ENCODE measurements at places on chromosomes 11 and 22.

DNA sequence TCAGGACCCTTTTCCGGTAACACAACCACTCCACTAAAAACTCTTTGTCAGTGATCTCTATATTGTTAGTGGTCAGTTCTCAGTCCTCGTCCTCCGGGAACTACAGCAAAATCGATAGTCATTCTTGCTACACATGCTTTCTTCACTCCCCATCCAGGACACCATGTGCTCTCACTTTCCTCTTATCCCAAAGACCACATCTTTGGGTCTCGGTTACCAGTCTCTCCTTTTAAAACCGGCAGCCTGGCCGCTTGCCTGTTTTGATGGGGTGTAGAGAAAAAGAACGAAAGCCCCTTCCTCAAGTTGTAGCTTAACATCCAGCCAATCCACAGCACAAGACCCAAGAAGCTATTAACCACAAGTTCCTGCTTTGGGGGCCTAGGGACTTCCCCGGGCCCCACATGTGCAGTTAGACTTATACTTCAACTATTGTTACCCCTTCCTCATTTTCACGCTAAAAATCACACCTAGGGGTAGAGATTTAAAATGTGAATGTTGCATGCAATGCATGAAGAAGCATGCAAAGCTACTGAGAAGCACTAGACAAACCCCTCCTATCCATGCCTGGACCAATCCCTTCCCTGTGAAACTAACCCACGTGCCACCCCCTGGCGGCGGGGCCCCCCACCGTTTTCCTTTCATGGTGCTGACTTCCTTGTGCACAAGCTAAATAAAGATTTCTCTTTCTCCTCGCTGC lies 1.5 kb upstream of the TOLLIP start:
- no peak for DNase-seq

GRCh38 chr11:95364324-95365295 lies 133.6 kb upstream of the SESN3 start:
- no peak for DNase-seq

GRCh38 chr11:65524741-65525545 lies at the start of gene SCYL1:
Gene SCYL1, plus strand, starts transcription at chr11:65525083. Its CDS starts 71 bp downstream, at chr11:65525154.
- DNase-seq = peak; percentile 68

DNA sequence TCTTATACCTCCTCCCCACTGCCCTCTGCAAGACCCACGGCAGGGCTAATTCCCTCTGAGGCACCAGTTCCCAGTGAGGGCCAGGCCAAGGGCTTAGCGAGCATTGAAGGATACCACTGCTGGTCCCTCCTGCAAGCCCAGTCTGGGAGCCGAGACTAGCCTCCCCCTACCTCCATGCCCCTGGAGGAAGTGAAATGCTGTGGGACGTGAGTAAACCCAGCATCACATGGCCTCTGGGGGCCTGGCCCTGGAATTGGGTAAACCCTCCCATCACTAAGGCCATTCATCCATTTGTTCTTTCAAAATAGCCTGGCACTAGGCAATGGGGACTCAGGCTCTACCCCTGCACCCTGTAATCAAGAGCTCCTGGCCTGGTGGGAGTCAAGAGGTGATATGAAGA lies 24.7 kb downstream of the ARAP1 start:
- no peak for DNase-seq

DNA sequence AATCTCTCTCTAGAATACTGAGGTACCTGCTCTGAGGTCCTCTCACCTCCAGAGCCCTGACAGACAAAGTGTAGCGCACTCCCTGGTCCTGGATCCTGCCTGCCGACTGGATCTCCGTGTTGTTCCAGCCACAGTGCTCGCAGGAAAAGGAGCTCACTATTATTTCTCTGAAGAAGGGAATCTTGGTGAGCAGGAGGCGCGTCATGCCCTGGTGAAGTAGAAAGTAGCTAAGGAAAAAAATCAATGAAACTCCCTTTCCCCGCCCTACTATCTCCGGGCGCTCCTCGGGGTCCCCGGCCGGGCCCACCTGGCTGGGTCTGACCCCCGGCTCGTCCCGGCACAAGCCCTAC lies 412 bp downstream of the ZPR1 start:
- DNase-seq = no peak

DNA sequence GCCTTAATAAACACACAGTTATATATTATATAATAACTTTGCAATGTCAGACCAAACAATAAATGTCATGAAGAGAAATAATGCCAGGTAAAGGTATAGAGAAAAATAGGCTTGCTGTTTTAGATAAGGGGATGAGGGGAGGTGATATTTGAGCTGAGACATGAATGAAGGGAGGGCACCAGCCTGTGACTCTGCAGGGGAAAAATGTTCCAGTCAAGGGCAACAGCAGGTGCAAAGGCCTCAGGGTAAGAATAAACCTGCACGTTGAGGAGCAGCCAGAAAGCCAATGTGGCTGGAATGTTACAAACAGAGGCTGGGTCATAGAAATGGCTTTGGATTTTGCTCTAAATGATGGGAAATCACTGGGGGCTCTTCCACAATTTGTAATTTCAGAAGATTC lies 519.6 kb downstream of the SOX6 start:
- DNase-seq = no peak

- no peak for DNase-seq
Observed at GRCh38 chr22:35605369-35605680, 11.8 kb downstream of the MB start.

DNA sequence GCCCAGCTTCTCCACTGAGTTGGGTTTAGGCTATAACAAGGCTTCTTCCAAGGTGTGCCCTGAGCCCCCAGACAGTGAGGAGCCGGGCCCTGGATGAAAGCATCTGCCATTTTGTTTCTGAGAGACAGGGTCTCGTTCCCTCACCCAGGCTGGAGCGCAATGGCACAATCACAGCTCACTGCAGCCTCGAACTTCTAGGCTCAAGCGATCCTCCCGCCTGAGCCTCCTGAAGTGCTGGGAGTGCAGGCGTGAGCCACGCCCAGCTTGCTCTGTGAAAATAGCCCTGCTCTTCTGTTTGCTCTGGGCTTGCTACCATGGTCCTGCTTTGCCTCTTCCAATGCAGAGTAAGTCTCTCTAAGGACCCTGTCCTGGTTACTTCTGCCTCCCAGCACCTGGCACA lies 6.7 kb downstream of the DENND6B start:
- DNase-seq = no peak

GRCh38 chr22:23431337-23432072 lies 148.6 kb downstream of the IGLL1 start:
- no peak for DNase-seq

DNA sequence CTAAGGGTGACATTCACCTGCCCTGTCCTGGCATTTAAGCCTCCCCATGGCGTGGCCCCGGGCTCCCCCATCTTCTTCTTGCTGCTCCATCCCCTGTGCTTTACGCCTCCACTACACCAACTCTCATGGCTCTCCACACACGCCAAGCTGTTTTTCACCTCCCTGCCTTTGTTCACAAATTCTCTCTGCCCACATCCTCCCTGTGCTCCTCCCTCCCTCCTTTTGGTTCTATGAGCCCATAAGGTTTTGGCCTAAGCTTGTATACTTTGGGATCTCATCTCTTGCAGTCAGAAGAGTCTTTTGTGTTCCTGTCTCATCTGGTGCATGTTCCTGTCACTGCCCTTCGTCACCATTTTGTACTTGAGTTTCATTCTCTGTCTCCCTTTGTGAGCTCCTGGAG lies 4.6 kb upstream of the DNAL4 start:
- no peak for DNase-seq

DNA sequence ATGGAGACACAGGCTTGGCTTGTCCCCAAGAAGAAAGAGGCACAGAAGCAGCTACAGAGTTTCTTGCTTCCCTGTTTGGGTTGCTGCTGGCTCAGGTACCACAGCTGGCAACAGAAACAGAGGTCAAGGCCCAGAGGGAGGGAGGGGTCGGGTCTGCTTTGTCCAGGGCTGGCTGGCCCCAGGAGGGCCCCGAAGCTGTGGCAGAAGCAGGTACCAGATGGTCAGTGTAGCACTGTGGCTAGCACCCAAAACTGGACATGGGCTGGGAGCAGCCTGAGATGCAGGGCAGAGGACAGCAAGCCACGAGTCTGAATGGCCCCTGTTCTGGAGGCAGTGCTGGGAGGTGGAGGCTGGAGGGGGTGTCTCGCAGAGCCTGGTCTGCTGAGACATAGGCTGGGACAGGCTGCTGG lies 52.3 kb upstream of the CCDC188 start:
- no peak for DNase-seq

DNA sequence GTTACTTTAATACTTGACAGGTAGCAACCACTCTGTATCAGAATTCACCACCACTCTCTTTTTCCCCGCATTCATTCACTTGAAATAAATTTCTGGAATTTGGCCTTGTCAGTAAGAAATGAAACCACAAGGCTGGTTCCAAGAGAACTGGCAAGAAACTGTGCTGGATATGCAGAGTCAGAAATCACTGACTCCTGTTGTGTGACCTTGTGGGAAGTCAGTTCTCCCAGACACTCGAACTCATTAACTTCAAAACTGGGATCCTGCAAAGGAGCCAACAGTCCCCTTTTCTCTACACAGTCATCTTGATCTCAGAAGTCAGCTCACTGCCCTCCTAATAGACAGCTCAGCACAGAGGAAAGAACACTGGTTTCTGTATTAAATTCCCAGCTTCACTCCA lies 142.7 kb downstream of the LRRC4C start:
- no peak for DNase-seq

DNA sequence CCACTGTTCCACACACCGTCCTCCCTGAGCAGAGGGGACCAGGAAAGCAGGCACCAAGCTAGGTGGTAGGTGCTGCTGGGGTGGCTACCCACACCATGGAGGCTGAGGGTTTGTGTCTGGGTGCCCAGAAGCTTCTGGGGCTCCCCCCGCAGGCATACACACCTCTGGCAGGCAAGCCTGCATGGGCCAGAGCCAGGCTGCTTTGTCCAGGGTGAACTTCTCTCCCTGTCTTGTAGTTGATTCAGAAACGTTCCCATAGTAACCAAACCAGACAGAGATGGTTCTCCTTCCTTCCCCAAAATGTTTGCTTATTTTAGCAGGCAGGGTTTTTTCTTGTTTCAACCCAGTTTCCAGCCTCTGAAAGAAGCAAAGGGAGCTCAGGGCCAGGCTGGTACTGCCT lies 40.9 kb upstream of the SUSD2 start:
- DNase-seq = no peak

GRCh38 chr11:15707971-15708370 lies 593.2 kb downstream of the INSC start:
- no peak for DNase-seq

GRCh38 chr11:27995083-27995482 lies 112.9 kb downstream of the KIF18A start:
- DNase-seq = no peak

GRCh38 chr11:61619471-61620226 lies 38.8 kb upstream of the SYT7 start:
- no peak for DNase-seq

DNA sequence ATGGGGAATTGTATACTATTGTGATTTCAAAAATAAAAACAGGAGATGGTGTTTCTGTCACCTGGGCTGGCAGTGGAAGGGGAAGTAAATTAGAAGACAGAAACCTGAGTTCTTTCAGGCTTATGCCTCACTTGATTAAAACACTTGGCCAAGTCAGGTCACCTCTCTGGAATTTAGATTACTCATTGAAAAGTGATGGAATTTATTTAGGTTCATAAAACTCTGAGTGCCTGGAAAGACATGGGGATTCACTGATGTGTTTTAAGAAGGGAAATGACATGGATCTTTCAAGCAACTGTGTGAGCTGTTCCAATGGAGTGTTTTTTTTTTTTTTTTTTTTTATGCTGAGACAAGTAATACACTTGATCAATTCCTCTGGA lies 400.1 kb downstream of the TMEM135 start:
- no peak for DNase-seq

- no peak for DNase-seq
Observed at GRCh38 chr11:117621226-117621625, 175.8 kb downstream of the DSCAML1 start.

- DNase-seq = no peak
Observed at GRCh38 chr11:33747979-33748378, 11.8 kb upstream of the CD59 start.

DNA sequence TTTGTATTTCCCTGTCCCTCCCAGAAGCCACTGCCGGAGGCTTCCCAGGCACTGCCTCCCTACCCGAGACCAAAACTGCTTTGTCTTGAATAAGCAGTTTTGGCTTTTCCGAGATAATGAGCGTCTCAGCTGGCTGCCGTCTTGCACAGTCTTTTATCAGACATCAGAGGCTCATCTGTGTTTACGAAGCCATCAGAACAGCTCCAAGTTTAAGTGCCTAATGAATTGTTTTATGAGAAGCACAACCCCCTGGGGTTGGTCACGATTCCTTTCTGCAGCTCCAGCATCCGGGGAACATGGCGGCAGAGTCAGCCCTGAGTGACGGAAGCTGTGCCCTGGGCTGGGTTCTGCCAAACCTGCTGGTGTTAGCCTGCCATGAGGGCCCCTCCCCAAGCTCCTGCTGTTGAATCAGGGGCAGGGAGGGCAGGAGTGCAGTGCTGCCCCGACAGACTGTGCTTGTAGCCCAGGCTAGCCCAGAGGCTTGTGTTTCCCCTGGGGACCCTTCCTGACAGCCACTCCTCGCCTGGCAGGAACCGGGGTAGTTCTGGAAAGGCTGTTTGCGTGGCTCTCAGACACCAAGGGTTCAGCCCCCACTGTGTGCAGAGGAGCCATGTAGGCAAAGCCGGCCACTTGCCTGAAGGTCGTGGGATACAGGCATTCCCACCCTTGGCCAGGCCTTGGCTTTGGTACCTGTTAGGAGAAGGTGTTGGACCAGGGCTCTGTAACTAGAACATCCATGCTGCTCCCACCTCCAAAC lies 96.1 kb downstream of the MORC2 start:
- DNase-seq = no peak

- DNase-seq = no peak
Observed at GRCh38 chr22:44014241-44014640, 9.9 kb upstream of the PARVB start.

GRCh38 chr11:18374956-18375355 lies 19.4 kb upstream of the LDHA start:
- DNase-seq = no peak

- no peak for DNase-seq
Observed at GRCh38 chr11:11836676-11837231, 5.0 kb upstream of the USP47 start.

GRCh38 chr22:50178871-50179869 lies 6.5 kb upstream of the TRABD start:
- no peak for DNase-seq

DNA sequence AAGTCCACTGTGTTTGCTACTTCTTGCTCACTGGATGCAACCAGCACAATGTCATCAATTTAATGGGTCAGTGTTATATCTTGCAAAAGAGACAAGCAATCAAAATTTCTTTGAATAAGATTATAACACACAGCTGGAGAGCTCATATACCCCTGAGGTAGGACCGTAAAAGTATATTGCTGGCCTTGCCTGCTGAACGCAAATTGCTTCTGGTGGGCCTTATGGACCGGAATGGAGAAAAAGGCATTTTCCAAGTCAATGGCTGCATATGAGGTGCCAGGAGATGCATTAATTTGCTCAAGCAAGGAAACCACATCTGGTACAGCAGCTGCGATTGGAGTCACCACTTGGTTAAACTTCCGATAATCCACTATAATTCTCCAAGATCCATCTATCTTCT lies 119.1 kb downstream of the ZNF280B start:
- DNase-seq = no peak

- no peak for DNase-seq
Observed at GRCh38 chr11:128458321-128458720, 129.0 kb downstream of the ETS1 start.

- no peak for DNase-seq
Observed at GRCh38 chr22:33737662-33738061, 182.6 kb downstream of the LARGE1 start.
